Nephron progenitor cell (in vitro differentiated cells): ENCODE measurements at places on chromosomes 13 and 19.

DNA sequence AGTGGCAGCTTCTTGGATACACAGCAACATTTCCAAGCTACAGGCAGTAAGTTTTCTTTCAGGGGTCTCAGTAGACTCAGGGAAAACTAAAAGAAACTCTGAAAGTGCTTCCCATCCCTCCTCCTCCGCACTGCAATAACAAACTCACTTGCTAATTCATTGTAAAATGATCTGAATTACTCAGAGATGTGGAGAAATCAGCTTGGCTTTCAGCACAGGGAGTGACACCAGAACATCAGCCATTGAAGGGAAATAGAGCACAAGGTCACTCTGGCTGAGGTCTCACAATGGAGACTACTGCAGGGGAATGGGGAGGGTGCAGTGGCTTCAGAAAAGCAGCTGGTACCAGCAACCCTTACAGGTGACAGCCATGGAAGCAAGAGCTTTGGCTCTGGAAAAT lies 137.3 kb upstream of the SERP2 start:
- H3K36me3 ChIP-seq: no peaks in the 10 kb centered on the region
- DNase-seq: no peak
- H3K27me3 ChIP-seq: no peaks in the 10 kb centered on the region

DNA sequence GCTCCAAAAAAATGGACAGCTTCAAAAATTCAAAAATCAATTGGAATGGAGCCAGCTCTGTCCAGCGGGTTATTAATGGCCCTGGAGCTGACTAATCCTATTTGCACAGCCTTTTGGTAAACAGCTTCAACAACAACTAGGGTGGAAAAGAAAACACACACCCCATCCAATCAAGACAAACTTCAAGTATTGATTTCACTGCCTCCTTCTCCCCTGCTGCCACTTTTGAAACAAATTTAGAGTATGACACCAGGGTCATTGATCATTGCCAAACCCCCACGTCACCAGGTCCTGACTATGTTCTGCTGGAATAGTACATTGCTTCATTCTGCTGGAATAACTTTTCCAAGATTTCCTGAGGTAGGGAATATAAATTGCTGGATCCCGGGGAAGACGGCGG lies 56.8 kb upstream of the GTF3A start:
- no peaks in the 10 kb centered on the region for H3K36me3 ChIP-seq
- H3K27me3 ChIP-seq: peaks cover 45% of the 10 kb centered on the region
- H3K4me1 ChIP-seq: peaks cover 18% of the 10 kb centered on the region
- no peak overlapping the region for H3K4me3 ChIP-seq
- H3K27ac ChIP-seq: no peak overlapping the region

DNA sequence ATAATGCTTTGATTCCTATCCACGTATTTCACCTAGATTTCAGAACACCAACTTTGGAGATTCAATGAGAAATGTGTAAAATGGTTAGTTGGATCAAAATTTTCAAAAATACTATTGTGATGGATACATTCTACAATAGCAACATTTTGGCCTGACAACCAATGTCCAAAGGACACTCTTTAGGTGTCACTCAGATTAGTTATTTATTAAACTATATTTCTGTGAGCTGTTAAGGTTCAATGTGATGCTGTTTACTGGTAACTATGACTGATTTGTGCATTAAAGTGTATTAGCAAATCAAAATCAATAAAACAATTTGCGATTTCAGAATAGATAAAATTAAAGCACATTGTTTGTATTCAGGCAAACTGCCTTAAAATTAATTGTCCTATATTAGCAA lies 149.8 kb downstream of the PCDH9 start:
- H3K27ac ChIP-seq: no peak overlapping the region
- no peak for DNase-seq
- no peaks in the 10 kb centered on the region for H3K27me3 ChIP-seq

DNA sequence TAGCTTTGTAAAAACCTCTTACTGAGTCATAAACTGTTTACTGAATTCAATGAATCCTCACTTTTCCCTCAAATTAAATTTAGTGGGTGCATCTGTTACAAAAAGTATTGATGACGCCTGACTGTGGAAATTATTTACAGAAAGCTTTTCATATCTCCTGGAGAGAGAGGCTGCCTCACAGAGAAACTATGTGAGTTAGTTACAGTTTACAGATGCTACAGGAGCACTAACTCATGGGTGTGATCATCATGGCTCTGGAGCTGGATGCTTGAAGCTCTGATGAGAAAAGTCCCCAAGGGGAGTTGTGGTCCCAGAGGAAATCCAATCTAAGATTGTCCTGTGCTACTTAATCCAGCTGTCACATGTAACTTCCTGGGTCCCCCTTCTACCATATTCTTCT lies 590.8 kb downstream of the LMO7 start:
- H3K27me3 ChIP-seq: no peaks in the 10 kb centered on the region
- H3K4me1 ChIP-seq: peaks cover 6% of the 10 kb centered on the region
- no peaks in the 10 kb centered on the region for H3K36me3 ChIP-seq
- no peak overlapping the region for H3K27ac ChIP-seq

- H3K4me3 ChIP-seq: no peak overlapping the region
- no peaks in the 10 kb centered on the region for H3K4me1 ChIP-seq
- peaks cover 70% of the 10 kb centered on the region for H3K36me3 ChIP-seq
- H3K27me3 ChIP-seq: peaks cover 7% of the 10 kb centered on the region
- no peak for DNase-seq
- no peak overlapping the region for H3K27ac ChIP-seq
Measured at GRCh38 chr13:112822851-112823250, 133.0 kb downstream of the ATP11A start.

DNA sequence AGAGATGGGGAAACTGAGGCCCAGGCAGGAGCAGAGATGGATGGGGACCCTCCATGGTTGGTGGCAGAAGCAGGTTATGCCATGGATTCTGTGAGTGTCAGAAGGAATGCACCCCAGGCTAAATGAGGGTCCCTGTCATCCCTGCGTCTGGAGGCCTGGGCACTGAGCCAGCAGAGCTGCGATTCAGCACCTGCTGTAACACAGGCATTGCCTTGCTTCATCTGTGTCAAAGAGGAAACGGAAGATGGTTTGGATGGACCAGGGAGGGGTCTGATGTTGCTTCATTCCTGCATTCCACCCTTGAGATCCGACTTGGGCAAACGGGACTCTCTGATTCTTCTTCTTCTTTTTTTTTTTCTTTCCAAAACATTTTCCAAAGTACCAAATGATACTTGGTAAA lies 1.2 kb downstream of the C5AR1 start:
- no peak overlapping the region for H3K4me3 ChIP-seq
- H3K36me3 ChIP-seq: no peaks in the 10 kb centered on the region
- peaks cover 63% of the 10 kb centered on the region for H3K27me3 ChIP-seq
- H3K4me1 ChIP-seq: no peaks in the 10 kb centered on the region
- DNase-seq: no peak

GRCh38 chr13:80338781-80339562 lies 2.0 kb downstream of the SPRY2 start:
- no peak overlapping the region for H3K27ac ChIP-seq
- H3K27me3 ChIP-seq: no peaks in the 10 kb centered on the region
- H3K36me3 ChIP-seq: peaks cover 32% of the 10 kb centered on the region
- peak; percentile 79 for DNase-seq

DNA sequence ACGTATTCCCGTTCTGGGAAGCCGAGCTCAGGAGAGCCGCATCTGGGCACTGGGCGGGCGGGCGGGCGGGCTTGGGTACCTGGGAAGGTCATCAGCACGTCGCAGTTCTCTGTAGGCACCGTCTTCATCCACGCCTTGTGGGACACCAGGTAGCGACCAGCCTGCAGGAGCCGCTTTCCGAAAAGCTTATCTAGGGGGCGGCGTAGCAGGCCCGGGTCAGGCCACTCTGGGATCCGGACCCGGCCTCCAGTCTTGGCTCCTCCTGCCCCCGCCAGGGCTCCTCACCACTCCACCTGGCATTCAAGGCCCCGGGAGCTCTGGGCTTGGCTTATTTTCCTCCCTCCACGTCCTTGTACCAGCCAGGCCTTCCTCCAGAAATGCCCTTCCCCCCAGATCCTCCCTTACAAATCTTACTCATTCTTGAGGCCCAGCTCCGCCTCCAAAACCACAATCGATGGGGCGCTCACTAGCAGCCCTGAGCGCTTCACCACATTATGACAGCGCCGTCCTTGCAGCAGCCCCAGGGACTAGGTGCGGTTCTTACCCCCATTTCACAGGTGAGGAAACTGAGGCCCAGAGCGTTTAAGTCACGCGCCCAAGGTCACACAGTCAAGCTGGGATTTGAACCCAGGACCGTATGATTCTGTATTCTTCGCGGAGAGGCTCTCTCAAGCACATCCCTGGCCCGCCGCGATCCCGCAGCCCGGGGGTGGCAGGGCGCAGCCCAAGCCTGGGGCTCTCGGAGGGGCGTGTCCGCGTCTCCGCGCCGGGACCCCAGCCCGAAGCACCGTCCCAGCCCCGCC lies 843 bp downstream of the ANO8 start:
- H3K4me1 ChIP-seq: peaks cover 49% of the 10 kb centered on the region
- DNase-seq: no peak
- peaks cover 24% of the 10 kb centered on the region for H3K27me3 ChIP-seq
- no peak overlapping the region for H3K27ac ChIP-seq
- peaks cover 31% of the 10 kb centered on the region for H3K36me3 ChIP-seq

GRCh38 chr19:52938761-52939160 lies 15.5 kb upstream of the ZNF888 start:
- peaks cover 3% of the 10 kb centered on the region for H3K27me3 ChIP-seq
- peaks cover 25% of the 10 kb centered on the region for H3K4me1 ChIP-seq
- no peak overlapping the region for H3K27ac ChIP-seq

DNA sequence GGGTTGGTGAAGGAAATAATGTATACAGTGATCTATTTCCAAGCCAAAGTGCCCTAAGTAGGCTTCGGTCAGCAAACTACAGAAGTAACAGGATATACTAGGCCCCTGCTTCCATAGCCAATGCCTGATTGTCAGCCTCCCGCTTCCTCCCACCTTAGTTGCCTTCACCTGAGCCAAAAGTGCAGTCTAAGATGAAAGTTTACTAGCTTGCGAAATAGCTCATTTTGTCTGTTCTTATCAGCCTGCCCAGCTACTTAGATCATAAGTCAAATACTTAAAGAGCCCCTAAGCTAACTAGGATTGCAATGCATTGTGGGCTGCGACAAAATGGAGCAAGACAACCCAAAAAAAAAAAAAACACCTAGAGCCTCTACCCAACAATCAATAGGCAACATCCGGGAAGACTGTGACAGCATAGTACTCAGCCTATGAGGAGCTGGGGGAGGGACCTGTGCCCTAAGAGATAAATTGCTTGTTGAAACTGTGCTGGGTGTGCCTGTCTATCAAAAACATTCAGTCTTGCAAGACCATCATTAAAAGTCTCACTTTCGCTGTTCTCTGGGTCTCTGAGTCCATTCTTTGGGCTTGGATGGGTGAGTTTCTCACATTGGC lies 454.7 kb upstream of the TSHZ3 start:
- no peak for DNase-seq
- no peak overlapping the region for H3K4me3 ChIP-seq
- H3K36me3 ChIP-seq: no peaks in the 10 kb centered on the region
- H3K4me1 ChIP-seq: peaks cover 19% of the 10 kb centered on the region

DNA sequence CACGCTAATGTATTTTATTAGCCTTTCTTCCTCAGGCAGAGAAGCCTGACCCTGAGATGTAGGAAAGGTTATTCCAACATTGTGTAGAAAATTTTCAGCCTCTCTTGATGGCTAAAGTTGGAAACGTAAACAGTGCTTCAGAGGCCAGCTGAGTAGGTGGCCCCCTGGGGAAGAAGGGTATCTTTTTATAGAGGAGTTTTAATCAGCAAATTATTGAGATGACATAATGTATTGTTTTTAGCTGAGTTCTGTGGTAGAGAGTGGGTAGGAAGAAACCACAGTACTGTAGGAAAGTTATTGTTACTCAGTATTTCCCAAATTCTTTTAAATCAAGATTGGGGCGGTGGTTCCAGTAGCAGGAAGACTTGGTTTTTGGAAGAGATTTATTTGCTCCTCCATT lies 268.8 kb downstream of the DLEU7 start:
- peaks cover 5% of the 10 kb centered on the region for H3K27me3 ChIP-seq
- DNase-seq: no peak
- peaks cover 22% of the 10 kb centered on the region for H3K36me3 ChIP-seq
- peak overlapping the region; percentile 73 for H3K27ac ChIP-seq

DNA sequence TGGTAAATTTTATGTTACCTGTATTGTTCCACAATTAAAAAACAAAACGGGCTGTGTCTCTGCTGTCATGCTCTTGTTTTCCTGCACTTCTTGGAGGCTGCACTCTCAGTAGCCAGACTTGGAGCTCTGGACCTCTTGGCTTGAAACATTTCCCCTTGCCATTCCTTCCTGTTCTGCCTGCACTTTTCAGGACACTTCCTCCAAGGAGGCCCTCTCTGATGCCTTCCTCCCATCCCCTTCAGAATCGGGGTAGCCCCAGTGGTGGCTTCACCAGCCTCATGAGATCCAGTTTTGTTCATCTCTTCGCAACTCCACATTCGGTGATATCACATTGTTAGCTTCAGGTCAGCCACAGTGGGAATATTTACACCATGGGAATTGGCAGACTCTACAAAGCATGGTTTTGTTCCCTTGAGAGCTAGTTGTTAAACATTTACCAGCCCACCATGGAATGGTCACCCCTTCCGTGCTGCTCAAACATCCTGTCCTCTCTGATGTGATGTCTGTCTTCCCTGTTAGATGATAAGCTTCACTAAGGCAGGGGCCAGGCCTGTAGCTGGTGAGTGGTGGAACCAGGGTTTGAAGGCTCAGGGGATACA lies 40.2 kb upstream of the PEG3 start:
- H3K27me3 ChIP-seq: no peaks in the 10 kb centered on the region
- no peak for DNase-seq
- H3K36me3 ChIP-seq: peaks cover 9% of the 10 kb centered on the region
- no peak overlapping the region for H3K27ac ChIP-seq
- no peaks in the 10 kb centered on the region for H3K4me1 ChIP-seq

DNA sequence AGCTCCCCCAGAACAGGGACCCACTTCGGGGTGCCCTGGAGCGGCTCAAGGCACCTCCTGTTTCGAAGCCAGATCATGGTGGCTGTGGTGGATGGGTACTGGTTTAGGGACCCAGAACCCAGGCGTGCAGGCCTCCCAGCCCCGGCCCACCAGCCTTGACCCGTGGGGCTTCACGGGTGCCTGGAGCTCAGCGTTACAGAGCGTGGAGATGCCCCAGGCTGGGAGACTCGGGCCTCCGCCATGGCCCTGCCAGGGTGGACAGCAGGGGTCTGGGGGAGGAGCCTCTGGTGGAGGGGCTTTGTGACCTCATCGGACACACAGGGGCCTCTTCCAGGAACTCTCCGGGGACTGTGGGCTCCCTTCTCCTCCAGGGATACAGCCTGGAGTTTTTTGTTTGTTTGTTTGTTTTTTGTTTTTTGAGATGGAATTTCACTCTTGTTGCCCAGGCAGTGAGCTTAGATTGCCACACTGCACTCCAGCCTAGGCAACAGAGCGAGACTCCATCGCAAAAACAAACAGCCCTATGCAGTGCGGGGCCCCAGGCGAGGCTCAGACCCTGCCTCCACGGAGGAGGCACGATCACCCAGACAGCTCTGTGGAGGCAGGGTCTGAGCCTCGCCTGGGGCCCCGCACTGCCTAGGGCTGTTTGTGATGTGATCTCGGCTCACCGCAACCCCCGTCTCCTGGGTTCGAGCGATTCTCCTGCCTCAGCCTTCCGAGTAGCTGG lies at the start of gene GARIN5B:
Gene GARIN5B (minus strand): TSS at position 271 of the 727 bp plus-strand sequence. CDS start 194 bp downstream, at position 77.
- H3K4me3 ChIP-seq: no peak within 1 kb of the TSS
- H3K27me3 ChIP-seq: peaks cover 12% of the 10 kb centered on the region
- peaks cover 26% of the 10 kb centered on the region for H3K4me1 ChIP-seq
- H3K27ac ChIP-seq: no peak within 1 kb of the TSS
- no peaks in the 10 kb centered on the region for H3K36me3 ChIP-seq
